ENCODE measurements at places on chromosomes 1 and 21.

GRCh38 chr1:145858238-145858900 lies 512 bp downstream of the PIAS3 start:
- DNase-seq, result peak; percentile 15

GRCh38 chr1:125086611-125087010 lies 3901.8 kb downstream of the SRGAP2C start:
- no peak for DNase-seq

GRCh38 chr1:27873671-27874384 lies 1.5 kb downstream of the THEMIS2 start:
- DNase-seq, result no peak

DNA sequence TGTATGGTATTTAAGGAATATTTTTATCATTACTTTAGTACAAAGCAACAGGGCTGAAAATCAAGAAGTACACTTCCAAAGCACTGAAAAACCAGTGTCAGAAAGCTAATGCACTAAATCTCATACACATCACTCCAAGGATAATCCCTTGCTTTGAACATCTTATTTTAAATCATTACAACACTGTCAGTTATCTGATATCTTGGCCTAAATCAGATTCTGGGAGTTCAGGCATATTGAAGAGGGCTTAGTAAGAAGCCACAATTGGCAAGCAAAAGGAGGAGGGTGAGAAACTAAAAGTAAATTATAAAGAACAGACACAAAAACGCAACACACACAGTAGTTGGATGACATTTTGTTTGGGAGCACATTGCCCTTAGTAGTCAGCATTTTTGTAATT lies 448.4 kb downstream of the PCP4 start:
- no peak for DNase-seq

GRCh38 chr1:215031392-215031791 lies 51.1 kb upstream of the KCNK2 start:
- no peak for DNase-seq

GRCh38 chr1:99173900-99174299 lies 90.4 kb upstream of the PLPPR4 start:
- DNase-seq, result no peak

DNA sequence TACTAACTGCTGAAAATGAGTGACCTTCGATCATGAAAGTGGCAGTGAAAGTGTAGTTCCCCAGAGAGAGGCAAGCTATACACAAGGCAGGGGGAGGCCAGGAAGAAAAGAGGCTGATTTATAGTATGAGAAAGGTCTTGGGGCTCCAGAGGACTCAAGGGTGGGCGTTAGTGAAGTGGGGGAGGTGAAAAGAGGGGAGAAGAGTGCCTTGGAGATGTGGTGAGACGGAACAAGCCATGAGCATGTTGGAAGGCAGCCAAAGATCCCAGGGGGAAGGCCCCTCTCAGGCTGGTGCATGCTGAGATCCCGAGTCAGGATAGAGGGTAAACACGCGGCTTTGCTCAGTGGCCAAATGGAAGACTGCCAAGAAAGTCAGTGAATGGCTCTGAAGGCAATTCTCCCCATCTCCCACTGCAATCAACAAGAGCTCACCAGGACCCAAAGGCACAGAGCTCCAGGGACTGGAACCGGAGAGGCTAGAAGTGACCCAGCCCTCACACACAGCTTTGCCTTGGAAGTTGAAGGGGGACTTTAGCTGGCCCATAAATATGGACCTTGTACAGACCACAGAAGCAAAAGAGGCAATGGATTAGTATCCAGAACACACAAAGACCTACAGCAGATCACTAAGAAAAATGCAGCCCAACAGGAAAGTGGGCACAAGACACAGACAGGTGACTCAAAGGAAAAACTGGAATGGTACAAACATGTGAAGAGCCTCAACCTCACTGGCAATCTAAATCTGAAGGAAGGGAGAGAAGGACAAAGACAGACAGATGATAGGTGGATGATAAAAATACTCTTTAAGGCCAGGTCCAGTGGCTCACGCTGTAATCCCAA lies 49.6 kb downstream of the HSF2BP start:
- peak; percentile 37 for DNase-seq

GRCh38 chr1:70737125-70737524 lies 310.5 kb downstream of the PTGER3 start:
- DNase-seq, result no peak

DNA sequence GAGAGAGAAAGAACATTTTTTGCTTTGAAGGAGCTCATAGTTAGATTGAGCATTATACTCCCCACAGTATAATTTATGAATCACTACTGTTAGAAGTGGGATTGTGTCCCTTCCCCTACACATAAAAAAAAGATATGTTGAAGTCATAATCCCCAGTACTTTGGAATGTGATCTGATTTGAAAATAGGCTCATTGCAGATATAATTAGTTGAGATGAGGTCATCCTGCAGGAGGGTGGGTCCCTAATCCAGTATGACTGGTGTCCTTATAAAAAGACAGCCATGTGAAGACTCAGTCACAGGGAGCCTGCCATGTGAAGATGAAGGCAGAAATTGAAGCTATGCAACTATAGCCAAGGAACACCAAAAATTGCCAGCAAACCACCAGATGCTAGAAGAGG lies 76.4 kb downstream of the TGFB2 start:
- no peak for DNase-seq

GRCh38 chr1:89847191-89847729 lies 26.4 kb downstream of the LRRC8D start:
- DNase-seq, result no peak

- no peak for DNase-seq
These were observed 75.8 kb downstream of the RHOU start for GRCh38 chr1:228810878-228811711.

DNA sequence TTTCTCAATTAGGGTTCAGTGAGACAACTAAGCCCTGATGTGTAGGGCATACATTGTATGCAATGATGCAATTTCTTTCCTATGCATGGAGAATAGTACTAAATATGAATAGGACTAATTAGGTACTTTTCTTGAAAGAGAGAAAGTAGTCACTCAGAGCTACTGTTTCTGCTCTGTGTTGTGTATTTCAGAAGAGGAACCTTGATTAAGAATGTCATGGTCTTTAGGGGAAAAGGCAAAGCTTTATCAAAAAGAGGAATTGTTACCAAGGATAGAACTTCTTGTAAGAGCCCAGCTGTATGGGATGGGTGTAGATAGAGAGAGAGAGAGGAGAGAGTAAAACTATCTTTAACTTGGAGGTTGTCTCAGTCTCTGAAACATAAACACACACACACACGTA lies 49.1 kb downstream of the HLX start:
- DNase-seq, result no peak

DNA sequence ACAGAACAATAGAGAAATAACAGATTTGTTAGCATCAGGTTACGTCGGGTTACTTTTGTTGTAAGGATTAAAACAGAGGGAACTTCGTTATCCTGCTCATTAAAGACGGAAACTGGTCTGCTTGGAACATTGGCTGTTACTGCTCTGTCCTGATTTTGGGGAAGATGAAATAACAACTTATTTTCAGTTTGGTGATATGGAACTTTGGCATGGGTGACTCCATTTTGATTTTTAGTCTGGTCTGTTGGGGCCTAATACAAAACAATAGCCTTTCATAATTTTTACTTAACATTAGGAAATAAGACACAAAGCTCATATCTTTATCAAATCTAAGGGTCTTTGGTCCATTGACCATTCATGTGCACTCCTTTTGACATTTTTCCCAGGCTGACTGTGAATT lies 220.5 kb upstream of the DUSP10 start:
- DNase-seq, result no peak

GRCh38 chr1:240192851-240193250 lies 101.2 kb downstream of the FMN2 start:
- no peak for DNase-seq

GRCh38 chr1:70038025-70038424 lies 167.4 kb downstream of the LRRC40 start:
- DNase-seq, result no peak

GRCh38 chr1:175978476-175978875 lies 228.6 kb downstream of the COP1 start:
- DNase-seq, result no peak

- no peak for DNase-seq
These were observed 52.0 kb downstream of the OLIG1 start for GRCh38 chr21:33121715-33122475.

GRCh38 chr1:174531751-174532150 lies 84.0 kb downstream of the GPR52 start:
- DNase-seq, result no peak

DNA sequence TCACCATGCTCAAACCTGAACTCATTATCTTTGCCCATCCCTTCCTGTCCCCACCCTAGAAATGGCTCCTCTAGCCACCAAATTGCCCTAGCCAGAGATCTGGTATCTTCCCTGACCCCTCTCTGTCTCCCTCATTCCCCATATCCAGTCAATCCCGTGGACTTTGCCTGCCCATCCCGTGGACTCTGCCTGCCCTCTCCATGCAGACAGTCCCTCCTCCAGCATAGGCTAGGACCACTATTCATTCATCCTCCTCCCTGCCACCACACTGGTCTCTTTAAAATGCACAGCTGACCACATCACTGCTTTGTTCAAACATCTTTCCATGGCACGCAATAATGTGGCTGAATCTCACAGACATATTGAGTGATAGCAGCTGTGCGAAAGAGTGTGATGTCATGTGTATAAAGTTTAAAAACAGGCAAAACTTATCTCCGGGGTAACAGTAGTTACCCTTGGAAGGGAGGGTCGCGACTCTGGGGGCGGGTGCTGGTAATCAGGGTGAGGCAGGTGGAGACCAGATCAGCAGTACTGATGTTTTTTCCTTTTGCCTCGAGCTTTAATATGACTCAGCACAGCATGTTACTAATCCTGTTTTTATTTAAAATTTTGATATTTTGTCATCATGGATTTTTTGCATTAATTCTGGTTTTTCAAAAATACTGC lies 4.8 kb upstream of the SLC2A1 start:
- no peak for DNase-seq

- no peak for DNase-seq
These were observed 70.7 kb upstream of the PDC start for GRCh38 chr1:186531561-186532165.

- DNase-seq, result no peak
These were observed 100.5 kb upstream of the KCNK1 start for GRCh38 chr1:233513431-233513830.

- no peak for DNase-seq
These were observed 440.4 kb upstream of the RUNX1 start for GRCh38 chr21:35489389-35489980.

GRCh38 chr1:168148916-168149315 lies 12.2 kb upstream of the GPR161 start:
- no peak for DNase-seq

DNA sequence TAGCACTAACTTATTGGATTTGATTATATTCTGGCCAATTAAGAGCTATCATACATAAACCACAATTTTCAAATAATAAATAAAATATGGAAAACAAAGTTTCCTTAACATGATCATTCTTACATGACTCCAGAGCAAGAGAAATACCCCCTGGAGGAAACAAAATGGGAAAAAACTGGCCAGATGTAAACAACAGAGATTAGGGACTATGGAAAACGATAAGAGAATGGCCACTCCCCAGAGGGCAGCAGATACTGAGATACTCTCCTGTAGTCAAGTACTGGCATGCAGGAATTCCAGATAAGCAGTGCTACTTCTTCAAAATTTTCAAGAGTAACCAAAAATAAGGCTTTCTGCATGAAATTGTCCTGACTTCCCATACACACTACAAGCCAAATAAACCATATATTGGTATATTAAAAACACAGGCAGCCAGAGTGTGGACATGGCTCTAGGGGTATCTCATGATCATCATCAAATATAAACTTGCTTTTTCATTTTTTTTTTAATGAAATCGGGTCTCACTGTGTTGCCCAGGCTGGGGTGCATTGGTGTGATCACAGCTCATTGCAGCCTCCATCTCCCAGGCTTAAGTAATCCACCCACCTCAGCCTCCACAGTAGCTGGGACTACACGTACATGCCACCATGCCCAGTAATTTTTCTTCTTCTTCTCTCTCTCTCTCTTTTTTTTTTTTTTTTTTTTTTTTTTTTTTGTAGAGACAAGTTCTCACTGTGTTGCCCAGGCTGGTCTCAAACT lies 118.5 kb downstream of the EIF4G3 start:
- no peak for DNase-seq

- no peak for DNase-seq
These were observed 47.8 kb downstream of the DAB1 start for GRCh38 chr1:57376041-57376440.

DNA sequence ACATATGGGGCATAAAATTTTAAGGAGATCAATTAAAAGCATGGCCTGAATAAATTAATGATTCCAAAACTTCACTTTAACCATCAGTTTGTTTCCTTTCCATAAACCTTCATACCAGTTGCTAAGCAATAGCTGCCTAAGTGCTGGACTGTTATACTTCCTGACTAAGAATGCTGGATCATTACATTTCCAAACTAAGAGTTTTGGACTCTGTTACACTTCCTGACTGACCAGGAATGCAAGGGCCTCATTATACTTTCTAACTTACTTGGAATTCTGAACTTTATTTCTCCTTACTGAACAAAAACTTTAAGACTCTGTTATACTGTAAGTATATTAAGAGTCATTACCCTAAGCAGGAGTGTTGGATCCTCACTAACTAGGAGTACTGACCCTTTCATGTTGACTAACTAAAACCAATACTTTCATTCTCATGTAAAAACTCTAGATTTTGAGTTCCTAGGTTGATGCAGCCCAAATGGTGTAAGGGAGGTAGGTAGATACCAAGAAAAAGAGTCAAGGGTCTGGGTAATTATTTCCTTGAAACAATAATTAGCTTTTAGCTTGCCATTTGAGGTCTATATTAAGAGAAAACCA lies 118.2 kb downstream of the FAF1 start:
- DNase-seq, result peak; percentile 38

DNA sequence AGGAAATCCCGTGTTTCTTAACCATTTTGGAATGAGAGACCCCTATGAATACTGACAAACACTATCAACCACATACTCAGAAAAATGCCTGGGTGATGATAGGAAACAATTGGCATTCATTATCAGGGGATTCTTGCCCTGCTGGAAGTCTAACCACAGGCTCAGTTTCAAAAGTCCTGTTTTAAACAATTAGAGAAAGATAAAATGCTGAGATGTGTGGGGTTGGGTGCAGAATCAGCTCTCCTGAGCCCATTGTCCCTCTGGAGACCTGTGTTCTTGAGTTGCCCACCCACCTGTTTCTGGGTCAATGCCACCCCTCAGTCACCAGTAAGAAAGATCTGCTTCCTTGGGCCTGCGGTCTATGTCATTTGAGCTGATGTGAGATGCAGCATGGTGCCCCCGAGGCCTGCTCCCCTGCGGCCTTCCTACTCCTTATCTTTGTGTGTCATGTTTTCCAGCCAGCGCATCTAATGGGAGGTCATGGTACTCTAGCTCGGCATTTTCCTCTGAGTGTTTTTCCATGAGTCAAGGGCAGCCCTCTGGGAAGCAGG lies 130.3 kb upstream of the PLXNA2 start:
- DNase-seq, result no peak

GRCh38 chr1:201999625-202000238 lies 10.7 kb upstream of the ELF3 start:
- peak; percentile 34 for DNase-seq

DNA sequence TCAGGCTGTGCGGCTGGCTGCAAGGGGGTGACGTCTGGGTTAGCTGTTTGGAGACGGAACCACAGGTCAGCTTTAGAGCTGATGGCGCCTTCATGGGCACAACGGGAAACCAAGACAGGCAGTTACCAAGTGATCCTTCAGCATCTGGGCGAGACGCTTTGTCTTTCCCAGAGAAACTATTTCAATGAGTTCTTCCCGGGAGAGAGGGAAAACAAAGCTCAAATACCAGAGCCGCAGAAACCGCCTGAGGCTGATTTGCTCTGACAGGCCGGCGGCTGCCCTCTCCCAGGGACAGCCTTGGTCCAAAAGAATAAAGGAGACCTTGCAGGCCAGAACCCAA lies 76.5 kb downstream of the CD58 start:
- DNase-seq, result no peak

All from kidney glomerular epithelial cell (primary cell).